ENCODE measurements at places on chromosomes 13 and 19. TPM values are rescaled to one million over a fixed set of nuclear protein-coding genes. Genes with fewer than 3 reads are reported as not detected.

PLEKHG2 gene
- 118 TPM for polyA plus RNA-seq

LILRB1 gene
- polyA plus RNA-seq, result 1.4 TPM

ZNF418 gene
- polyA plus RNA-seq, result 32.8 TPM

ZNF615 gene
- 24.1 TPM for polyA plus RNA-seq

RFX1 gene
- polyA plus RNA-seq, result 10.5 TPM

VSIG10L gene
- polyA plus RNA-seq, result 4.6 TPM

ZFP14 gene
- polyA plus RNA-seq, result 18.2 TPM

ZNF566 gene
- polyA plus RNA-seq, result 19.4 TPM

AMER2 gene
- 0.35 TPM for polyA plus RNA-seq

ITPKC gene
- polyA plus RNA-seq, result 11.5 TPM

TRPC4 gene
- 7.9 TPM for polyA plus RNA-seq

GPR12 gene
- not detected for polyA plus RNA-seq

FLT3 gene
- polyA plus RNA-seq, result 0.22 TPM

IL4I1 gene
- 2.7 TPM for polyA plus RNA-seq

SHISA7 gene
- 0.20 TPM for polyA plus RNA-seq

GJA3 gene
- 11.3 TPM for polyA plus RNA-seq

LYPD5 gene
- polyA plus RNA-seq, result 0.33 TPM

ZNF225 gene
- 12.8 TPM for polyA plus RNA-seq

ACP7 gene
- 0.78 TPM for polyA plus RNA-seq

KMT5C gene
- polyA plus RNA-seq, result 24.4 TPM

Measured in left kidney (tissue), 8 donors.